ENCODE measurements at places on chromosomes 11 and 22.

GRCh38 chr11:67649634-67650510 lies 658 bp downstream of the ACY3 start:
- no peak for DNase-seq

DNA sequence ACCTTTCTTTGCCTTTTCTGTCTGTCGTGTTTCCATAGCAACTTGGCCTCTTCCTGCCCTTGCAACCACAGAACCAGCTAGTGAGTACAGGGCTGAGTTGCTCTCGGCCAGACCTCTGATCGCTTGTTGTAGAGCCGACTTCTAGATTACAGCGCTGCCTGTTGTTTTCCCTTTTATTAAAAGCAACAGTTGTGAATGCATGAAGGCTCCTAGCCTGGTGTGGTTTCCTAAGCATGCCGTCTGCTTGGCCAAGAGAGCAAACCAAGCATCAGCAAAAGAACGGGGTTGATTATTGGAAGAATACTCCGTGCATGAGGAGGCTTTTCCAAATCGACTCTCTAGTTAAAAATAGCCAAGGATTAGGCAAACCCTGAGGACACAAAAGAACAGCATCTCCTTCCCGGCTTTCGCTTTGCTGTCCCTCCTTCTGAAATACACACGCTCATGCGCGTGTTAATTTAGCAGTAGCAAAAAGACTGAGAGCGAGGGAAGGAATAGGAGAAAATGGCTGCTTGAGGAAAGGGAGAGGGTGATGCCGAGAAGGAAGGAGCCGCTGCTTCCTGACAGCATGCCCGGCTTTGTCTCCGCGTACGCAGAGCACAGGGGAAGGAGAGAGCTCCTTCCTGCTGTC lies 71.5 kb upstream of the TTC12 start:
- no peak for DNase-seq

DNA sequence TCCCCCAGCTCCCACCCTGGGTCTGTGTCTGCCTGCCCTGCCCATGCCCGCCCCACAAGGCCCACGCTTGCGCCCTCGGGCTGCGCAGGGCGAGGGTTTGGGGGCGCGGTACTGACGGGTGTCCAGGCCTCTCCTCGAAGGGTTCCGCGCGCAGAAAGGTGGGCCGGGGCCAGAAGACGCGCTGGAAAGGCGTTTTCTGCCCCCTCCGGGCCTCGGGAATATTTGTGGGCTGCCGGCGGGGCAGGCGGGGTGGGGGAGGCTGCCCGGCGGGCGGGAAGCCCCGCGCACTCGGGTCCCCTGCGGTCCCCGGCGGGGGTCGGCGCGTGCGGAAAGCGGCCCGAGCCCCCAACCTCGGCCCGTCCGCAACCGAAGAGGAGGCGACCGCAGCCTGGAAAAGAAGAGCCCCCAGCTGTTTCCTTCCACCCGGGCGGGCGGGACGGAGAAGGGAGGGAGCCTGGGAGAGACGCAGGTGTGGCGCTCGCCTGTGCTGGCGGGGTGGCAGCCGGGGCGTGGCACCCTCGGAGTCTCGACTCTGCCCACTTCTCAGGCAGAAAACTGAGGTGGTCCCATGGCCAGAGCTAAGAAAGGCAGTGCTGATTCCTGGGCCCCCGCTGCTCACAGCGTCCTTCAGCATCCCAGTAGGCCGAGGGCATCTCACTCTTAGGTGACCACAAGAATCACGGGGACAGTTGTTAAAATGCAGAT lies 59.0 kb downstream of the THAP12 start:
- DNase-seq, result no peak

DNA sequence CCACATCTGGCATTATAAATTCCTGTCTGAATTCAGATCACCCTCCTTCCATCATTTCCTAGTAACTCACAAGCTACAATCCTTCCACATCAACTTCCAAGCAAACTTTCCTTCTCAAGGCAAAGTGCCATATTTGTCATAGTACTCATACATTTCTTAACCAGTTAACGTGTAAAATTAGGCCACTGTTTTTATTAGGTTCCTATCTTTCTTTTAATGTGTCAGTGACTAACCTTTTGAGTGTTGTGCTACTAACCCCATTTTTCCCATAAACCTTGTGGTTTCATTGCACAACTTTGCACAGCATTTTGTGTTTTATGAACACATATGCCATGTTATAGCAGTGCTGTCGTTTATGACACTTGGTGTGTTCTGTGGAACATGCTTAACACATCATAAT lies 90.1 kb downstream of the KIF18A start:
- DNase-seq, result peak; percentile 27

GRCh38 chr11:35811783-35812182 lies 132.1 kb upstream of the LDLRAD3 start:
- DNase-seq, result no peak

DNA sequence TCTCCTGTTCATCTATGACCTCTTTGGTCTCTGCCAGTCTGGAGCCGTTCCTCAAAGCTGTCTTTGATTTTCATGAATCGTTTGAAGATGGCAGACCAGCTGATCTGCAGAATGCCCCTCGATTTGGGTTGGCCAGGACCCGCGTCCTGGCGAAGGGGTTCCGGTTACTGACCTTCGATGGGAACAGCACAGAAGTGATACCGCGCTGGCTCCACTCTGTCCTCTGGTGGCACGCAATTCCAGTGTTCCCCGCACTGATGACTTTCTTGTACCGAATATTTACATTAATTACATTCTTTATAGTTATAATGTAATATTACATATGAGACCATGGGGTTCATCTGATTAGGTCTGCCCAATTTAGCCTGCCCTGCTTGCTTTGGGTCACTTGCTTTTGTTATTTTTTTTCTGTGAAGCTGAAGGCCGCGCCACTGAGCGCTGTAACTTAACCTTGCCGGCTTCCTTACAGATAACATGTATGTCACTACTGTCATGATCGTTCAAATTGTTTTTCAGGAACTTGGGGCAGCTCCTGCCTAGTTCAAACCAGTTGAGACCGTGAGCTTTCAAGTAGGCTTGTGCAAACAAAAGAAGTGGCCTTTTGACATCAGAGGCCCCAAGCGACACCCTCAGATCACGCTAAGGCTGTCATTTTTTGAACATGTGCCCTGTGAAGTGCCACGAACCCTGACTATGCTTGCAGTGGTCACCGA lies 4.1 kb upstream of the USP18 start:
- DNase-seq, result no peak

- DNase-seq, result no peak
Measured at GRCh38 chr11:64126371-64126770, 39.5 kb downstream of the MACROD1 start.

GRCh38 chr11:14577835-14578529 lies 57.8 kb upstream of the PSMA1 start:
- DNase-seq, result no peak

- no peak for DNase-seq
Measured at GRCh38 chr11:102577182-102577581, 46.6 kb upstream of the MMP7 start.

- peak; percentile 6 for DNase-seq
Measured at GRCh38 chr11:29333993-29334775, 682.6 kb downstream of the KCNA4 start.

GRCh38 chr11:13679768-13680167 lies 11.3 kb downstream of the FAR1 start:
- DNase-seq, result no peak

DNA sequence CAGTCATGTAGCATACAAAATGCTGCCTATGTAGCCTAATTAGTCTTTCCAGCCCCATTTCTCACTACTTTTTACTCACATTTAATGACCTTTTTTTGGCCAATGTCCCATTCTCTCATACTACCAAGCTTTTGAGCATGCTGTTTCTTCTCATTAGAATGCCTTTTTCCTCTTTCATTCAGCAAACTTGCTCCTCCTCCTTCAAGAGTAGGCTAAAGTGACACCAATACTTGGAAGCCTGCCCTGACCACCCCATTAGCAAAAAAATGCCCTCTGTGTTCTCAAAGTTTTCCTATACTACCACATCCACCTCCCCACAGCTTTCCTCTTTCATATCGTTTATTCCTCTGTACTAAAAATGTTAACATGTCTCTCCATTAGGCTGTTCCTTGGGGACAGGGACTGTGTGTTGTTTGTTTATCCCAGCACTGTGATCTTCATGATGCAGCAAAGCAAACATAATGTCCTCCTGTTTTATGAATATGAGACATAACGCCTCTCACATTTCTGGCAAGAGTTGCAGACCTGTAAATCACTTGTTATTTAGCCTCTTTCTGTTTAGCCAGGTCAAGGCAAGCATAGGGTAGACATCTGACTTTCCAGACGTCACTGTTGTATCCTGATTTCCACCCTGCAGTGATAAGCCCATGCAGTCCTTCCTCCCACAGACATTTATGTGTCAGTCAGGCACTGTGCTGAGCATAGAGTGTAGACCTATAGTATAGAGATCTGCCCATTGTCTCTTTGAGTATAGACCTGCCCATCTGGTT lies 62.0 kb upstream of the UCP3 start:
- no peak for DNase-seq

DNA sequence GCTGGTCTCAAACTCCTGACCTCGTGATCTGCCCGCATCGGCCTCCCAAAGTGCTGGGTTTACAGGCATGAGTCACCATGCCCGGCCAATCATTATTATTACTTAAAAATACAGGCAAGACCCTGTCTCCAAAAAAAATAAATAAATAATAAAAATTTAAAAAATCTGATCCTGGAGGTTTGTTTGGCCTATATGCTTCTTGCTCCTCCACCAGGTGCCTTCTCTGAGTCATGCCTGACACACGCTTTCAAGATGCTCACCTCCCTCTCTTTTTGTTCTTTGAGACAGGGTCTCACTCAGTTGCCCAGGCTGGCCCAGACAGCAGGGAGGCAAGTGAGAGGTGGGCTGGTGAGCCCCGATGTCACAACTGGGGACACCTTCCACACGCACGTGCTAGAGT lies 13.5 kb downstream of the ZC3H7B start:
- no peak for DNase-seq

DNA sequence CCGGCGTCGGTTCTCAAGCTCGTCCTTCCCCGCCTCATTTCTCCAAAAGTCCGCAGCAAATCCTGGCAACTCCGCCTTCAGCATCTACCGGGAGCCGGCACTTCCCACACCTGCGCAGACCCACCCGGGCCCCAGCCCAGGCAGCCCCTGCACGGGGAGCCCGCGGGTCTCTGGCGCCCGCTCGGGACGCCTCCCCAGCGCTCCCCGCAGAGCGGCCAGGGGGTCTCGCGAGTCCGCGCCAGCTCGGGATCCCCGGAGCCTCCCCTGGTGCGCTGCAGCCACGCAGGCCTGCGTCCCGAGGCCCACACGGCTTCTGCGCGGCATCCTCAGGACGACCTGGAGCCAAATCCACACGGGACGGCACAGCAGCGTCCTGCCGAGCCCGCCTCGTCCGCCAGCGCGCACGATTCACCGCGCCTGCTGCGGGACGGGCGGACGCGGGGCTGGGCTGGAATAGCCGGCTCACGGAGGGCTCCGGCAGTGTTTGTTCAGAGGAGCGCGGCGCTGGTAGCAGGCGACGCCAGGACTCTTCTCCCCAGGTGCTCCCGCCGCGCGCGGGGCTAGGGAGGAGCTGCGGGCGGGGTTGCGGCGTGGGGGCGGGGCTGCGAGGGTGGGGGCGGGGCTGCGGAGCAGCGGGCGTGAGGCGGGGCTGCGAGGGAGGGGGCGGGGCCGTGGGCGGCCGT lies 816 bp upstream of the PHRF1 start:
- no peak for DNase-seq

GRCh38 chr11:59173080-59173963 lies 1.4 kb downstream of the DTX4 start:
- DNase-seq, result no peak

DNA sequence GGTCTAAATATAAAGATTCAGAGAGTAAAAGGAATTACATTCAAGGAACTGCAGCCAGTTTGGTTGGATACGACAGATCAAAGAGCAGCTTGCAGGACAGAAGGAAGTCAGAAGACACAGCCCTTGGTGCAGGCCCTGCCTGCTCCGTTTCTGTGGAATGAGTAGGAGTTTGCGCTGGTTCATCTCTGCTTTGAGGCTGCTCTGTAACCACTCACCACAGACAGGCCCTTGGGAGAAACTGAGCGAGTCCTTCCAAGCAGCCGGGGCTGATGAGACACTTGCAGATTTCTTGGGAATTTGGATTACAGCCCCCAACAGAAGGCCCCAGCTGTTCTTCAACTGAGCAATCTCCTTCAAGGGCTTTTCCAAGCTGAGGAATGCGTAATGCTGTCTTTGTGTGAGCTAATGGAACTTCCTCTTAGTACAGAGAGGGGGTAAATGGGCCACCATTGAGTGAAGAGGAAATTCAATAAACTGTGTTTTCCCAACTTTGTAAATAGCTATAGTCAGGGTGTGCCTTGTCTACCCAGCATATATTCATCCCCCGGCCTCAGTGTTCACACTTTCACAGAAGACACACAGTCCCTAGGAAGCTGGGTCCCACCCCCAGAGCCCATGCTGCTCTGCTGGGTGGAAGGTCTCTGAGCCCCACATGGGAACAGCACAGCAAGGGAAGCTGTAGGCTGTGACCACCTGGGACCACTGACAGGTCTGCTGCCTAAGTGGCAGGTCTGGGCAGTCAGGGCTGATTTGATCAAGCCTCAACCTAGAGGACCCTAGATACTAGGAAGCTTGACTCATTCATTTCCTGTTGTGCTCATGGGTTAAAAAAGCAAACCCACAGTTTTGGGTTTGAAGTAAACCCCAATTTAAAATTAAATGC lies 16.6 kb downstream of the IL10RA start:
- DNase-seq, result no peak

- no peak for DNase-seq
Measured at GRCh38 chr22:34111210-34111824, 191.0 kb upstream of the LARGE1 start.

DNA sequence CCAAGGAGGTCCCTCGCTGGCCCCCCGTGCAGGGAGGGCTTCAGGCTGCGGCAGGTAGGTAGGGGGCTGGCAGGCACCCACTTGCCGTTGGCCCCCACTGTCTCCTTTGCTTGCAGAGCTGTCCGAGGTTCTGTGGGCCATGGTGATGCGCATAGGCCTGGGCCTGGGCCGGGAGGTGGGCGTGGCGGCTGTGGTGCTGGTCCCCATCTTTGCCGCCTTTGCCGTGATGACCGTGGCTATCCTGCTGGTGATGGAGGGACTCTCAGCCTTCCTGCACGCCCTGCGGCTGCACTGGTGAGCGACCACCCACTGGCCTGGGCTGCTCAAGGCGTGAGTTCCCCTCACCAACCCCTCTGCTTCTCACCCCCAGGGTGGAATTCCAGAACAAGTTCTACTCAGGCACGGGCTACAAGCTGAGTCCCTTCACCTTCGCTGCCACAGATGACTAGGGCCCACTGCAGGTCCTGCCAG lies 11.6 kb downstream of the TCIRG1 start:
- no peak for DNase-seq

DNA sequence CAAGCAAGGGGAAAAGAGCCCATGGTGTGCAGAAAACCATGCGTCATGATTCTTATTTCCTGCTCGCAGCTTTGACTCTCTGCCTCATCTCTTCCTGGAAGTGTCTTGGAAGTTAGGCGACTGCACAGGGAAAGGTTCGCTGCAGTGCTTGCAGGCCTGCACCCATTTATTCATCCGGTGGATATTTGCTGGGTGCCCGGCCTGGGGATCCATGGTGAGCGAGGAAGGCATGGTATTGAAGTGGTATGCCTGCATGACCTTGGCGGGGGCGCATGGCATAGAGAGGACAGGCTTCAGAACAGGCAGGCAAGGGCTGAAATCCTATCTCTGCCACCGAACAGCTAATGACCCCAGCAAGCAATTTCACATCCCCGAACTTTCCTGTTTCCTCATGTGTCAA lies 40.6 kb downstream of the FAM83F start:
- DNase-seq, result no peak

Measured in epithelial cell of prostate (primary cell).